Natural killer cell (primary cell): ENCODE measurements at places on chromosomes 6 and 20. TPM values are rescaled to one million over a fixed set of nuclear protein-coding genes. Genes with fewer than 3 reads are reported as not detected.

- no peak for DNase-seq
Observed at GRCh38 chr6:108163644-108164542, 1.9 kb upstream of the NR2E1 start.

DNA sequence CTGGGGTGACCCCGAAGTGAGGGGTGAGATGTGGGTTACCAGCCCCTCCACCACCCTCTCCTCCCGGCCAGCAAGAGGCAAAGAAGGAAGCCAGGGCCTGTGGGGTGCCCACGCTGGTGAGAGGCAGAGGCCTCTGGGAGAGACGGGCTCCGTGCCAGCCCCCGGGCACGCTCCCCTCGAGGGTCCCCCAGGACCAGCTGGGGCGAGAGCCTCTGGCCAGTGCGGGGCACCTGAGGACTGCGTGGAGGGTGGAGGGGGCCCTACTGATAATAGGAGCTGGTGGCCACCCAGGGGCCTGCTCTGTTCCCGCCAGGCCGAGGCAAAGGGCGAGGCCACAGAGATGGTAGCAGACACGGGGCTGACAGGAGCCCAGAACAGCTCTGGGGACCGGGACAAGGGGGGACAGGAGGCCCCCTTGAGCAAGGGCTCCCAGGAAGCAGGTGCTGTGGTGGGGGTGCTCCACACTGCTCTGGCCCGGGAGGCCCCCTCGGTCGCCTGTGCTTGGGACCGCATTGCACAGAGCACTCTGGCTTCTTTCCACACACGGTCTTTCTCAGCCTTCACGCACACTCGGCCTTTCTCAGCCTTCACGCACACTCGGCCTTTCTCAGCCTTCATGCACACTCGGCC, 226.9 kb downstream of the TTLL2 start:
- DNase-seq: no peak

- DNase-seq: no peak
Observed at GRCh38 chr6:158020272-158020711, 38.6 kb downstream of the SYNJ2 start.

DNA sequence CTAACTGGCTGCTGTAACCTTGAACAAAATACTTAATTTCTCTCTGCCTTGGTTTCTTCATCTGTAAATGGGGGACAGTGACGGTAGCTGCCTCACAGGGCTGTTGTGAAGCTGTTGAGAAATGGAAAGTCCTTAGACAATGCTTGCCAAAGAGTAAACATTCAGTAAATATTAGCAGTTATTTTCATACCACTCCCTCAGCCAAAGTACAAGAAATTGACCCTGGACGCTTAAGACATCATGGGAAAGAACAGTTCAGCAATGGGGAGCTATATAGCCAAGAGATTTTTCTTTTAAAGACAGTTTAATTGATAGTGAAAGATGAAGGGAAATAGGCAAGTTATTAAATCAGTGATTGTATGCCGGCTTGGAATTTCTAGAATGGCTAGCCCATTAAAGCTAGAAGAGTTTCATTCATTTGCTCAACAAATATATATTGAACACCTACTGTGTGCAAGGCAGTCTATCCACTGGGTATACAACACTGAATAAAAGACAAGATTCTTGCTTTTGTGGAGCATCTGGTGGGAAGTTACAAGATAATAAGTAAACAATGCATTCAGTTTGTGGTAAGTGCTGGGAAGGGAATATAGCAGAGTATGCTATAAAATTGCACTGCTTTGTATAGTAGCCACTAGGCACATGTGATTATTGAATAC, 2.0 kb downstream of the CTNNBL1 start:
- no peak for DNase-seq

- DNase-seq: no peak
Observed at GRCh38 chr20:51484141-51484815, 58.2 kb downstream of the NFATC2 start.

DNA sequence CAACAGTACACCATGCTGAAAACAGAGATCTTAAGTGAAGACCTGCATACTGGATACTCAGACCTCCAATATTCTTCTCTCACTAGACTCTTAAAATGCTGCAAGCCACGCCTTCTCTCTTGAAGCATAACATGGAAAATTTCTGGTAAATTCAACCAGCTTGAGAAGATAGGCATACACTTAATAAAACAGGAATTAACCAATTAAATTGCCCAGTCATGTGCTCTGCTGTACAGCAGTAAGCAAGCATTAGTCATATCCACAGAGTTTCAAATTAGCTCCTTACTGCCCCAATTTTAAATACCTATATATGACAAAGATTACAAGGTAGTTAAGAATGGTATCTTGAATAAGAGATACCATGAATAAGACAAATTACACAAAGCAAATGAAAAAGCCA, 53.8 kb downstream of the C6orf58 start:
- DNase-seq: no peak

HFE gene
- 1.5 TPM for total RNA-seq
